ENCODE measurements at places on chromosomes 5 and 9. TPM values are rescaled to one million over a fixed set of nuclear protein-coding genes. Genes with fewer than 3 reads are reported as not detected.
A peak's percentile ranks its signal among the peaks of the same experiment; 100 is the strongest.

- no peak overlapping the region for H3K27ac ChIP-seq
- no peaks in the 10 kb centered on the region for H3K36me3 ChIP-seq
- no peak overlapping the region for H3K4me3 ChIP-seq
- H3K4me1 ChIP-seq, result no peaks in the 10 kb centered on the region
- DNase-seq, result no peak
Observed at GRCh38 chr5:136018814-136019783, 9.7 kb upstream of the TGFBI start.

DNA sequence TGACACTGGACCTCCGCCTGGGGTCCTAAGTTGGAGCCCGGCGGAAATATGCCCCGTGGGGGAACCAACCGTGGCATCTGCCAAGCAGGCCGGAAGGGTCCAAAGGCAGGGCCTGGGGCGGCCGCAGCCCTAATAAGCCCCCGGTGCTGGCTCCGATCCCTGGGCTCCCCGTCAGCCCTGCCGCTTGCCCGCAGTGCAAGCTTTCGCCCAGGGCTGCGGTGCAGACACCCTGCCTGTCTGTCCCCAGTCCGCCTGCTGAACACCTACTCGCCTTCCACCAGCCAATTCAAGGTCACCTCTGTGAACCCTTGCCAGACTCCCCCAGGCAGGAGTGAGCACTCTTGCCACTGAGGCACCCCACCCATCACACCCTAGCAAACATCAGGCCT is 502 bp upstream of the PTGR1 start:
- H3K4me3 ChIP-seq, result no peak overlapping the region
- no peaks in the 10 kb centered on the region for H3K36me3 ChIP-seq

DNA sequence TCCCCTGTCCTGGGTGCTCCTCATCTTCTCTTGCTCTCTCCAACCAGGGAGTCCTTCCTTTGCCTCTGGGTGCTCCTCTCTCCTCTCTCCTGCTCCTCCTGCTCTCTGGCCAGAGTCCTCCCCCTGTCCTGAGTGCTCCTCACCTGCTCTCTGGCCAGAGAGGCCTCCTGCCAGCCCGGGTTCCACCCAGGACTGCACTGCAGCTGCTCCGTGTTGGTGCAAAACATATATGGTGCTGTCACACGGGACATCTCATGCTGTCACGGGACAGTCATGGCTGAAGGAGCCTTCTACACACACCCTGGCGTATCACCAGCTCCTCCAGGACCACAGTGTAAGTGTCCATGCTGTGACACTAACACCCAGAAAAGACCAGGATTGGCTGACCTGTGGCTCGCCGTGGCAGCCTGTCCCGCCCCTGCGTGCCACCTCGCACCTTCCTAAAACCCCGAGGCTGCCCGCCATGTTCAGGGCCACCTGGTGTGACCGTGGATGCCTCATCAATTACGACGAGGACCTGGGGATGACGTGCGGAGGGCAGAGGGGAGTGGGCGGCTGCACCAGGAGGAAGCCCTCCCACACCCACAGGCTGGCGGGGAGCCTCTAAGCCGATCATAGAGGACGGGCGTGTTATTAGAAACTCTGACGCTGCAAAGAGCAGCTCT is 27.9 kb upstream of the SLC6A3 start:
- peaks cover 40% of the 10 kb centered on the region for H3K36me3 ChIP-seq
- no peaks in the 10 kb centered on the region for H3K4me1 ChIP-seq
- H3K27ac ChIP-seq, result no peak overlapping the region
- no peaks in the 10 kb centered on the region for H3K27me3 ChIP-seq
- DNase-seq, result no peak

DNA sequence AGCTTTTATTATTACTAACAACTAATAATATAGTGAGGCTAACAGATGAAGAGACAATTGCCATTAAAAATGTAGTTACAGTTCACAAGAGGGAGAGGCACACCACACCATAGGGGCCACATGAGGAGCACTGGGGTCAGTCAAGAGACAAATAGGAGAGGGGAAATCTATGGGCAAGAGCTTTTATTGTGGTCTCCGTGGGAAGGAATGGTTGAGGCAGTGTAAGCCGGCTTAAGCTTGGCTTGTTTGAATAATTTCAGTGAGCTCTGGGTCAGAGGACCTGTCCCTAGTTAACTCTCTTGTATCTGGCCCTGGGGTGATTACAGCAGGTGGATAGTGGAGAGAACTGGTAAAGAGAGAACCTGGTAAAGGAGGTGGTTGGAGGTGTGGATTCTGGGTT is 35.3 kb downstream of the OGN start:
- no peaks in the 10 kb centered on the region for H3K27me3 ChIP-seq
- H3K4me3 ChIP-seq, result no peak overlapping the region
- no peak for DNase-seq
- no peaks in the 10 kb centered on the region for H3K36me3 ChIP-seq

DNA sequence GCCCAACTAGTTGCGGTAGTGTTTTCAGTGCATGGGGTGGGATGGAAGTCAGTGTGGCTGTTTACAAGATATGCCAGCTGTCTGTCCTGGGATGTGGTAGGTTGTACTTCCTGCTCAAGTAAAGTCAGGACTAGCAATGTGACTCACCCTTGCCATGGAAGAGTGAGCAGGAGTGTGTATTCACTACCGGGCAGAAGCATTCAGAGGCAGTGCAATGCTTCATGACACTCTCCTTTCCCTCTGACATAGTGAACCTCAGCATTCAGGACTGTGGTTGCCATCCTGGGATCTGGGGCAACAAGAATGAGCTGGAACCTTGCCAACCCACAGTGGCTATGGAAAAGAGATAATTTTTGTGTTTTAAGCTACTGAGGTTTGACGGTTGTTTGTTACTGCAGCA is 68.9 kb downstream of the BOD1 start:
- H3K27ac ChIP-seq, result no peak overlapping the region
- DNase-seq, result no peak
- H3K4me3 ChIP-seq, result no peak overlapping the region
- no peaks in the 10 kb centered on the region for H3K27me3 ChIP-seq
- H3K36me3 ChIP-seq, result no peaks in the 10 kb centered on the region
- H3K4me1 ChIP-seq, result no peaks in the 10 kb centered on the region

GRCh38 chr5:120735076-120735475 is 271.0 kb downstream of the PRR16 start:
- no peaks in the 10 kb centered on the region for H3K36me3 ChIP-seq
- H3K27me3 ChIP-seq, result no peaks in the 10 kb centered on the region
- no peak for DNase-seq

DNA sequence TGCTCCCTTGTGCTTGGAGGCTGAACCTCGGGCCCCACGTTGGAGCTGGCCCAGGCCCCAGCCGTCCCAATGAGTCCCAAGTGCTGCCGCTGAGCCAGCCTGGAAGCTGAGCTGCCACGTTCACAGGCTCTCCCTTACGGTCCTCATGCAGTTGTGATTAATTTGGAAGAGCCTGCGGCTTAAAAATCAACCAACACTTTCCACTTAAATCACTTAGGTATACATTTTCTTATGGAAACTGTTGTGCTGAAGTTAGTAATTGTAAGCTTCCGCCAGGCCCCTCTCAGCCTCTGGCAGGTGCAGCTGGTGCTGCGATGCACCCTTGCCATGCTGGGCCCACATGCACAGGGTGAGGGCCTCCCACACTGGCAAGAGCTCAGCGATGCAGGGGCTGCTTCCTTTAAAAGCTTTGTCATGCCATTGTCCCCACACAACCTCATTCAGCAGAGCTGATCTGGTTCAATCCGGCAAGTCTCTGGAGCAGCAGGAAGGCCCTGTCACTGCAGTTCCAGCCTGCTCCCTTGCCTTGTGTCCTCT is 61.0 kb downstream of the IPPK start:
- no peaks in the 10 kb centered on the region for H3K4me1 ChIP-seq
- H3K4me3 ChIP-seq, result no peak overlapping the region
- no peak overlapping the region for H3K27ac ChIP-seq
- no peak for DNase-seq

GRCh38 chr9:532707-533106 is 308.8 kb upstream of the DMRT1 start:
- no peak overlapping the region for H3K4me3 ChIP-seq
- DNase-seq, result no peak
- no peaks in the 10 kb centered on the region for H3K27me3 ChIP-seq

GRCh38 chr5:132436936-132437335 is 53.6 kb downstream of the IRF1 start:
- peak overlapping the region; percentile 60 for H3K27ac ChIP-seq
- no peaks in the 10 kb centered on the region for H3K36me3 ChIP-seq
- no peak for DNase-seq
- no peak overlapping the region for H3K4me3 ChIP-seq
- H3K27me3 ChIP-seq, result no peaks in the 10 kb centered on the region

- H3K27ac ChIP-seq, result no peak overlapping the region
- no peaks in the 10 kb centered on the region for H3K27me3 ChIP-seq
- peaks cover 3% of the 10 kb centered on the region for H3K4me1 ChIP-seq
- DNase-seq, result no peak
- H3K36me3 ChIP-seq, result no peaks in the 10 kb centered on the region
- H3K4me3 ChIP-seq, result no peak overlapping the region
Observed at GRCh38 chr9:94606646-94607422, 13.2 kb upstream of the FBP2 start.

GRCh38 chr9:101727612-101728524 is 10.6 kb downstream of the GRIN3A start:
- no peaks in the 10 kb centered on the region for H3K4me1 ChIP-seq
- no peak for DNase-seq
- no peaks in the 10 kb centered on the region for H3K36me3 ChIP-seq
- H3K27ac ChIP-seq, result no peak overlapping the region

- no peaks in the 10 kb centered on the region for H3K27me3 ChIP-seq
- no peak overlapping the region for H3K4me3 ChIP-seq
- no peak overlapping the region for H3K27ac ChIP-seq
- DNase-seq, result no peak
- H3K4me1 ChIP-seq, result peaks cover 4% of the 10 kb centered on the region
Observed at GRCh38 chr5:179166886-179167841, 107.0 kb downstream of the ZNF354C start.

DNA sequence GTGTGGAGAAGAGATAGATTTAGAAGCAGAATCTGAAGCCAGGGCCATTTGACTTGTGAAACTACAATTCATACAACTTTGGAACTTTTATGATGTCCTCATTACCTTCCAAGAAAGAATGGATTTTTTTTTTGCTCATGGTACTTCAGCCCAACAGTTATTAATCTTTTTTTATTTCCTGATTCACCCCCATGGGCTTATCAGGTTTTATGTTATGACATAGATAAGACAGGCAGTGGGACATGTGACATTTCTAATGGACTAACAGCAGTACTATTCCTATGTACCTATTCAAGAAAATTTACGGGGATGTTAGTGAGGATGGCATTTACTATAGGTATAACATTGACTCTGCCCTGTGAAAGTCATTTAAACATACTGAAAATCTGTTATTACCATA is 204.7 kb downstream of the ARHGEF28 start:
- no peak for DNase-seq
- H3K4me3 ChIP-seq, result no peak overlapping the region
- H3K36me3 ChIP-seq, result no peaks in the 10 kb centered on the region
- no peaks in the 10 kb centered on the region for H3K4me1 ChIP-seq

DNA sequence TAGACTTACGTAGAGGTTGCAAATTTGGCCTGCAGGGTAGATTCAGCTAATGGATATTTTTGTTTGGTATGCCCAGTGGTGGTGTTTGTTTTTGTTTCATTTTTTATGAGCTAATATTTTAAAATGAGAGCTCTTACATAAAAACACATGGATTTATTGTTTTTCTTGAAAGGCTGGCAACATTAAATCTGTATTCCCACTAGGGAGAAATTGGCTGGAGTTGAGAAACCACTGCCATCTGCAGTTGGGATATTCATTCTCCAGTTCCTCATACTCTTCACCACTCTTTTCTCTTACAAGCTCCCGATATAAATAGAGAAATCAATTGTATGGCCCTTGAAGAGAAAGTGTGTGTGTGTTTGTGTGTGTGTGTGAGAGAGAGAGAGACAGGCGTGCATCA is 143.3 kb downstream of the ALDH1A1 start:
- H3K27me3 ChIP-seq, result no peaks in the 10 kb centered on the region
- DNase-seq, result no peak
- H3K4me1 ChIP-seq, result no peaks in the 10 kb centered on the region
- H3K27ac ChIP-seq, result no peak overlapping the region
- no peaks in the 10 kb centered on the region for H3K36me3 ChIP-seq
- no peak overlapping the region for H3K4me3 ChIP-seq

GRCh38 chr5:154947778-154948177 is 6.9 kb downstream of the MRPL22 start:
- H3K27me3 ChIP-seq, result no peaks in the 10 kb centered on the region
- no peak for DNase-seq
- peaks cover 25% of the 10 kb centered on the region for H3K4me1 ChIP-seq
- H3K36me3 ChIP-seq, result peaks cover 5% of the 10 kb centered on the region
- H3K4me3 ChIP-seq, result no peak overlapping the region

GRCh38 chr5:139823757-139824355 is 28.2 kb downstream of the PSD2 start:
- H3K36me3 ChIP-seq, result no peaks in the 10 kb centered on the region
- no peaks in the 10 kb centered on the region for H3K27me3 ChIP-seq
- no peak for DNase-seq
- H3K4me3 ChIP-seq, result no peak overlapping the region

- DNase-seq, result no peak
- no peaks in the 10 kb centered on the region for H3K4me1 ChIP-seq
- no peaks in the 10 kb centered on the region for H3K27me3 ChIP-seq
- H3K36me3 ChIP-seq, result no peaks in the 10 kb centered on the region
- no peak overlapping the region for H3K4me3 ChIP-seq
Observed at GRCh38 chr5:16889972-16890519, 46.0 kb downstream of the MYO10 start.

DNA sequence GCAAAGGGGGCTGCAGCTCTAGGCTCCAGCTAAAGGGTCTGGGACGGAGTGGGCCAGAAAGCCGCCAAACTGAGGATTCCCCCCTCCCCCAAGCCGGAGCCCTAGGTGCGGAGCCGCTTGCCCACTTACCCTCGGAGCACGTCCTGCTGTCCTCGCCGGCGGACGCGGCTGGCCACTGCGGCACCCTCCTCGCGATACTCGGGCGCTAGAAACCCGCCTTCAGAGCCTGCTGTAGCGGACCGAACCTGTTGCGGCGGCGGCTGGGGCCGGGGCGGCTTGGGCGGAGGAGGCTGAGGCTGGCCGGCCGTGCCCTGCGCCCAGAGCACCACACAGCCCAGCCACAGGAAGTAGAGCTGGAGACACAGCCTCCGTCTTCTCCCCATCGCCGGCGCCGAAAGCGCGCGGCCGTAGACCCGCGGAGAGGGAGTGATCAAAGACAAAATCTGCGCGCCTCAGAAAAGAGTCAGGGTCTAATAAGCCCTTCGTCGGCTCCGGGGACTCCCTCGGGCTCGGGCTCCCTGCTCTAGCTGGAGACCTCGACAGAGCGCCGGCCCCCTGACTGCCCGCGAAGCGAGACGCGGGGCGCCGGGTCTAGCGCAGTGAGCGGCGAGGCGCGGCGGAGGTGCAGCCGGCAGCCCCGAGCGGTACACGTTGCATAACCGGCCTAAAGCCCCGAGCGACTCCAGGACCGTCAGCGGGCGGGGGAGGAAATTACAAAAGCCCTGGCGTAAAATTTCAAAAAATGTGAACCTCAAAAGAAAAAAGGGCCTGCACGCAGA is 635 bp downstream of the FBN2 start:
- H3K36me3 ChIP-seq, result no peaks in the 10 kb centered on the region
- no peak for DNase-seq
- H3K27me3 ChIP-seq, result peaks cover 3% of the 10 kb centered on the region
- no peaks in the 10 kb centered on the region for H3K4me1 ChIP-seq

GRCh38 chr5:155408465-155408864 is 394.9 kb downstream of the KIF4B start:
- no peak overlapping the region for H3K4me3 ChIP-seq
- no peaks in the 10 kb centered on the region for H3K4me1 ChIP-seq
- no peak overlapping the region for H3K27ac ChIP-seq
- DNase-seq, result no peak

The SLCO4C1 gene
- polyA plus RNA-seq, result 0.09 TPM

The PTGR1 gene
- not detected for polyA plus RNA-seq

The DMRT3 gene
- not detected for polyA plus RNA-seq

The PLEKHG4B gene
- not detected for polyA plus RNA-seq

The SLC25A48 gene
- polyA plus RNA-seq, result not detected
